ENCODE measurements at places on chromosomes 3 and 15. TPM values are rescaled to one million over a fixed set of nuclear protein-coding genes. Genes with fewer than 3 reads are reported as not detected.
A peak's percentile ranks its signal among the peaks of the same experiment; 100 is the strongest.

GRCh38 chr3:55247666-55248065 is 239.4 kb downstream of the WNT5A start:
- no peak overlapping the region for H3K27ac ChIP-seq
- no peaks in the 10 kb centered on the region for H3K4me1 ChIP-seq
- no peak overlapping the region for H3K4me3 ChIP-seq
- no peaks in the 10 kb centered on the region for H3K27me3 ChIP-seq

- H3K36me3 ChIP-seq: no peaks in the 10 kb centered on the region
- DNase-seq: peak; percentile 19
- no peak overlapping the region for H3K27ac ChIP-seq
- H3K27me3 ChIP-seq: no peaks in the 10 kb centered on the region
- no peak overlapping the region for H3K4me3 ChIP-seq
Measured at GRCh38 chr3:172511783-172512762, 11.2 kb downstream of the TNFSF10 start.

GRCh38 chr3:147237991-147238390 is 168.4 kb downstream of the ZIC4 start:
- H3K36me3 ChIP-seq: no peaks in the 10 kb centered on the region
- DNase-seq: no peak
- no peaks in the 10 kb centered on the region for H3K27me3 ChIP-seq
- H3K4me1 ChIP-seq: no peaks in the 10 kb centered on the region
- no peak overlapping the region for H3K27ac ChIP-seq

- DNase-seq: no peak
- H3K27ac ChIP-seq: no peak overlapping the region
- H3K4me3 ChIP-seq: no peak overlapping the region
- no peaks in the 10 kb centered on the region for H3K4me1 ChIP-seq
- H3K36me3 ChIP-seq: no peaks in the 10 kb centered on the region
- no peaks in the 10 kb centered on the region for H3K27me3 ChIP-seq
Measured at GRCh38 chr15:57914350-57915055, 151.0 kb downstream of the ALDH1A2 start.

DNA sequence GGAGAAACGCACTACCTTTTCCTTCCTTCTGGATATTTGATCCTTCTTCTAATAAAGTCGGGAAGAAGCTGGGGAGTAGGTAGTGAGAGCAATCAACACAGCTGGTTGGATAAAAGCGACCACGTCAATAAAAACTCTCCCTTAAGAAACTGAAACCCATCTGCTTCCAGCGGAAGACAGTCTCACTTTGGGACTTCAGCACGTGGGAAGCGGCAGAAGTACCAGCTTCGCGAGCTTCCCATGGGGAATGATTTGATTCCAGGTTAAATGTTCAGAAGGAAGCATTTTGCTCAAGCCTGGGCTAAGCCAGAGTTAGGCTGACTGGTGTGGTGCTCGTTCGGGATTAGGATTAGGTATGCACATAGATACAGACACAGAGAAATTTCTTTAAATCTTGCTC is 262.3 kb upstream of the LYSMD4 start:
- H3K27ac ChIP-seq: no peak overlapping the region
- H3K4me1 ChIP-seq: no peaks in the 10 kb centered on the region
- no peaks in the 10 kb centered on the region for H3K36me3 ChIP-seq
- H3K27me3 ChIP-seq: no peaks in the 10 kb centered on the region
- H3K4me3 ChIP-seq: no peak overlapping the region

GRCh38 chr3:50588759-50589433 is 19.6 kb downstream of the HEMK1 start:
- no peak for DNase-seq
- H3K36me3 ChIP-seq: no peaks in the 10 kb centered on the region
- H3K4me1 ChIP-seq: no peaks in the 10 kb centered on the region
- no peak overlapping the region for H3K27ac ChIP-seq

The CCDC33 gene
- not detected for total RNA-seq

The CBLB gene
- 2.7 TPM for total RNA-seq

GRCh38 chr3:195197765-195198425 is 73.1 kb downstream of the XXYLT1 start:
- peaks cover 38% of the 10 kb centered on the region for H3K4me1 ChIP-seq
- peak overlapping the region; percentile 14 for H3K27ac ChIP-seq
- H3K36me3 ChIP-seq: no peaks in the 10 kb centered on the region

DNA sequence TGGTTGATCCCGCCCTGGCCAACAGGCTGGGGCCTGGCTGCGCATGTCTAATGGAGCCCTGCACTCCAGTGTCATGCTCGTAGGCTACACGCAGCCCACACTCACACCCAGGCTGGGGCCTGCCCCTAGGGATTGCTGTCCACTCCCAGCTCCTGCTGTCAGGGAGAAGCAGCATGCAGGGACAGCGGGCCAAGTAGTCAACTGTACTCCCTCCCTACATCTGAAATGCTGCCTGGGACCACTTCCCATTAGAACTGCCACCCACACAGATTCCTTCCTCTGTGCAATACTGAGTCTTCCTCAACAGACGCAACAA is 16.1 kb downstream of the ALS2CL start:
- DNase-seq: no peak
- H3K36me3 ChIP-seq: no peaks in the 10 kb centered on the region
- no peak overlapping the region for H3K27ac ChIP-seq
- H3K27me3 ChIP-seq: no peaks in the 10 kb centered on the region
- H3K4me3 ChIP-seq: no peak overlapping the region

- DNase-seq: no peak
- H3K27me3 ChIP-seq: no peaks in the 10 kb centered on the region
- H3K4me1 ChIP-seq: peaks cover 45% of the 10 kb centered on the region
- no peak overlapping the region for H3K4me3 ChIP-seq
Measured at GRCh38 chr3:192830291-192831110, 87.2 kb downstream of the MB21D2 start.

The PGBD4 gene
- total RNA-seq: 1.5 TPM

GRCh38 chr3:171494457-171495109 is 34.4 kb upstream of the TNIK start:
- no peaks in the 10 kb centered on the region for H3K36me3 ChIP-seq
- H3K4me3 ChIP-seq: no peak overlapping the region
- no peak for DNase-seq
- H3K4me1 ChIP-seq: no peaks in the 10 kb centered on the region

Measured in SJSA1 (cell line).